CD4-positive, alpha-beta T cell treated with Interleukin-1 beta for 1 hour (primary cell): ENCODE measurements at places on chromosomes 2 and 18.

- no peak for DNase-seq
Observed at GRCh38 chr2:100791936-100792308, 28.0 kb upstream of the NPAS2 start.

- DNase-seq = no peak
Observed at GRCh38 chr2:939936-940601, 10.6 kb upstream of the SNTG2 start.

DNA sequence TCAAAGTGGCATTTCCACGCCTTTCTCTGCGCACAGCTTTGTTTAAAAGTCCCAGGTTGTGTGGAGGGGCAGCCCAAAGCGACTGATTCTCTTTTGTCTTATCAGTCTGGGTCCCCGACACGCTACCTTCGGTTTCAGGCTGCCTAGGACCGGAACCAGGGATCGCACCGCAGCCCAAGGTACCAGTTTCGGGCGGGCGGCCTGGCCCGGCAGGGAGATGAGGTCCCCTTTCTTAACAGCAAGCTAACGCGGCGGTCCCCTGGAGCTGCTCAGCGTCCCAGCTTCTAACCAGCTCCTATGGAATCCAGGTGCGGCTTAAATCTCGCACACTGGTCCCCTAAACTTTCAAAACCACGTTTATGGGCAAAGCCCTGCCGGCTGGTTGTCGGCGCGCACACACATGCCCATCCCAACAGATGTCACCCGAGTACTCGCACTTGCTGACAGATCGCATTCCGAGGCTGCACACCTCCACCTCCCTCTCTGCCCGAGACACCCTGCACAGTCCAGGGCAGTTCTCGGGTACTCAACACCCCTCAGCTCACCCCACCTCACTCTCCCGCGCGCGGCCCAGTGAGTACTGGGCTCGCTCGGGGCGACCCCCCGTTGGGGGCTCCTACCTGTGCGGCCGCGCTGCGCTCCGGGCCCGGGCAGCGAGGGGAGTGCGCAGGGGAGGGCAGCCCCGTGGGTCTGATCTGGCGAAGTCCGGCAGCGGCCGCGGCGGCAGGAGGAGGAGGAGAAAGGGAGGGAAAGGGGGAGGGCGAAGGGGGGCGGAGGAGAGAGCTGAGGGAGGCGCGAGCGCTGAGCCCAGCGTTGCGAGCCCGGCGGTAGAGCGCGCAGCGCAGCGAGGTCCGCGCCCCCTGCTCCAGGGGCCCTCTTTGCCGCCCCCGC, at the start of gene EFEMP1:
Gene EFEMP1 (minus strand): TSS at position 692 of the 891 bp plus-strand sequence. CDS start 1,342 bp downstream, outside the sequence.
- DNase-seq = no peak

DNA sequence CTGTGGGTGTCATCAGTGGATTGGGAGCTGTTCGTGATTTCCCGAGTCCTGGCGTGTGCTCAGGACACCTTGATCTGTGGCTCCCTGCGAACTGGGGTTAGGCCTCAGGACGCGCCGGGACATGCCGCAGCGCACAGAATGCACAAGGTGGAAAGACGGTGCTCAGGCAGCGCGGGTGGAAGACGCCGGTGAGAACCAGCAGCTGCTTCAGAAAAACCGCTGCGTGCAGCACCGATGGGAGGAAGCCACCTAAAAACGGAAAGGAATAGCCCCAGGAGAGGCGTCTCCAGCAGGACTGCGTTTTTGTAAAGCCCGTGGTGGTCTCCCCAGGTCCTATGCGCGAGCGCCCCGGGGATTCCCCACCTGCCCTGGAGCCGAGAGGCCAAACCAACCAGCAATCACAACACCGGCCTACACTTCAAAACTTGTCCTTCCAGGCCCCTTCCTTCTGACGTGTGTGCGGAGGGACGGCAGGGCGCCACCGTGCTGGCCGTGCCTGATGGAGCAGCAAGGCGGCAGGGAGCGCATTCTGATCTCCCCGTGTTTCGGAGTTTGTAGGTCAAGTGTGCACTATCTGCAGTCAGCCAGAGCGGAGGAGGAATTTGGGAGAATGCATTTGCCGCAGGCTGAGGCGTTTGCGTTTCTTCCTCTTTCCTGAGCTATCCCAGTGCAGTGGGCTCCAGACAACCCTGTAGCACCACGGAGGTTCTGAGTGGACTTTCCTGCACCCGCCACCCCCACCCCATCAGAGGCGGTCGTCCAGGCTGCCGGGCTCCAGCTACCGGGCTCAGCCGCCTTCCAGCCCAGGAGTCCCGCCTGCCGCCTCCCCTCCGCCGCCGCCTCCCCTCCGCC, 32.2 kb downstream of the RTP5 start:
- DNase-seq = no peak

DNA sequence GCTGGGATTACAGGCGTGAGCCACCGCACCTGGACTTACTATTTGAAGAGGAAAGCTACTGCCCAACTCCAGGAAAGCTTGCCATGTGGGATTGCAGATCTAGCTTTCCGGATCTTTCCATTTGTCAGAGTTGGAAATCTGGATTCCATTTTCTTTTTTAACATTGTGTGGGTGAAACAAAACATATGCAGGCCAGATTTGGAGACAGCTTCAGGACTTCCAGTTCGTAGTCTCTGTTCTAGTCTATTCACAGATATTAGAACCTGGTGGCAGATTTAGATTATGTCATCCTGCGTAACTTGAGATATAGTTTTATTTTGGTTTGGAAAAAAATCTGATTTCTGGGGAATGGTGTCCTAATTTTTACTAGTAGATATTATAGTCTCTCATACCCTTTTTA, 70.5 kb downstream of the ZNF236 start:
- no peak for DNase-seq

- no peak for DNase-seq
Observed at GRCh38 chr2:11683966-11684365, 14.0 kb upstream of the NTSR2 start.

DNA sequence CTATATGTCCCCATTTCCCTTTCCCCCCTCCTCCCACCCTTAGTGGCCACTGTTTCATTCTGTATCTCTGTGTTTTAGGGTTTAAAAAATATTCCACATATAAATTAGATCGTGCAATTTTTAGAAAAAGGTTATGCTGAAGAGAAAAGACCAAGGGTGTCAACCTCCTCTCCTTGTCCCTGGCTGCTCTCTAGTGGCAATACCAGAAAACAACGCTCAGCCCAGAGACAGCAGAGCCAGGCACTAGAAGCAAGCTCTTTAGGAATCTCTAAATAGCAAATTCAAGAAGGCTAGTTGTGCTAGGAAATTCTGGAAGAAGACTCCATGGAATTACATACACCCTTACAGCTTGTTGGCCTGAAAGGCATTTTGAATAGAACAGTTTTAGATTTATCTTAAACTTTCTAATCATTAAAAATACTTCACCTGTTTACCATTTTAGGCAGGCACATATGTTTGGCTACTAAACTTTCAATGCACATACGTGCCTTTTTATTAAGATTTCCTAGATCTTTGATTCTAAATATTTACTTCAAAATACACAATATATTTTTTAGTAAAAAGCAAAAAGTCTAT, 35.1 kb upstream of the RASGRP3 start:
- peak; percentile 5 for DNase-seq

- DNase-seq = no peak
Observed at GRCh38 chr2:27092696-27093429, 6.3 kb downstream of the KHK start.

GRCh38 chr2:57534358-57534757, 512.2 kb upstream of the VRK2 start:
- DNase-seq = no peak

GRCh38 chr2:233706720-233707119, 6.0 kb upstream of the UGT1A5 start:
- no peak for DNase-seq

- DNase-seq = no peak
Observed at GRCh38 chr18:51884039-51884438, 456.0 kb upstream of the DCC start.

GRCh38 chr2:236282406-236282805, 18.2 kb upstream of the ASB18 start:
- no peak for DNase-seq

- no peak for DNase-seq
Observed at GRCh38 chr18:50627594-50628532, 68.0 kb downstream of the MAPK4 start.

DNA sequence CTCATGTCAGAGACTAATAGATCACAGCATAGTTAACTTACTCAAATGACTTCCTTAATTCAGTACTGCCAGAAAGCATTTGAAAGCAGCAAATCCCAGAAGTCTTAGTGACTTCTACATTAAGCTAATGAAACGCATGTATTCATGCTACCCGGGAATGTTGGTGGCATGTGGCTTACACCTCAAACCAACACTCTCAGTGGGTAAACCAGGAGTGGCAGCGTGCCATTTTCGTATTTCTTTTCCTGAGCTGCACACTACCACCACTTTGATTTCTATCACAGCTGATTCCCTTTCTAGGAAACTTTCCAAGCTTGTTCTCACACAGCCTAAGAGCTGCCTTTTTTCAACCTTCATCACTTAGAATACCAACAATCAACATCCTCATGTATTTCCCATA, 646.6 kb downstream of the NRXN1 start:
- DNase-seq = no peak

DNA sequence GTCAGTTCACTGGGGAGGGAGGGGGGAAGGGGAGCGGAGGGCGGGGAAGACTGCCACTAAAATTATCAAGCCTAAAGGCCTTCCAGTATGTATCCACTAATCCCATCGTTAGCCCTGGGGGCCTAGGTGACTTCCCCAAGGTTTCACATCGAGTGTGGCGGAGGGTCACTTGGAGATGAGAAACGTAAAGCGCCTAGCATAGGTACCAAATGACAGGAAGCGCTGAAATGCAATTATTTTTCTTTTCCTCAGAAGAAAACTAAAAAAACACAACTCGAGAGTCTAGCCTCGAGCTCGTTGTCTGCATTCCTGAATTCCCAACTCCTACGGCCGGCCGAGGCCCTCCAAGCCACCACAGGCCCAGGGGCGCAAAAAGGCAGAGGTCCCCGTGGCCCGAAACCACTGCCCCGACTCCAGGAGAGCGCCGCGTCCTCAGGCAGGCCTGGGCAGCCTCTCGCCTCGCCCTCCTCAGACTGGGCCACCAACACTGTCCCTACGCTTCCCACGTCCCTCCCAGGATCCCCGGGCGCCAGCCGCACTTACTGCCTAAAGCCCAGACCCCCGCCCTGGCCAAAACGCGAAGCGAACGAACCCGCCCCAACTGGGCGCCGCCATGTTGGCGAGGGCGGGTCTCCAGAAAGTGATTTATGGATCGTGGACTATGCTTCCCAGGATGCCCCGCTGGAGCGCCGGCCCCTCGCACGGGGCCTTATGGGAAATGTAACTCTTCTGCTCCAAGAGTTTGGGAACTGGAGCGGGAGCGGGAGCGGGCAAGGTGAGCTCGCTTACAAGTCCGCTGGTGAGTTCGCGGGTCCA, at the start of gene USP40:
Gene USP40 (minus strand): TSS at position 642 of the 816 bp plus-strand sequence. CDS start 1,228 bp downstream, outside the sequence.
- DNase-seq = peak; percentile 48

DNA sequence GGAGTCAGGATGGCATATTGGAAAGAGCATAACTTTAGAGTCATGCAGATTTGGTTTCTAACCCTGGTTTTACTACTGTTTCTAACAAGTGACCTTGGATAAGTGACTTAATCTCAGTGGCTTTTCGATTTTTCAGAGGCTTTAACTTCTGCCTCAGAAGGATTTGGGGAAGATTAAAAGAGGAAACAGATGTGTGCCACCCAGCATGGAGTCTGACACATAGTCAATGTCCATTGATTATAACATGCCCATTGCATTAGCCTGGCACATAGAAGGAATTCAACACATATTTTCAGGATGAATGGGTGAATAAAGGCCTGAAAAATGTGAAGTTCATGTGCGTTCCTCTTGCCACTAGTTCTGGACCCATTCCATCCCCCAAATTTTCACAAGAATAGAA, 438.2 kb downstream of the EPHA4 start:
- DNase-seq = no peak

GRCh38 chr2:241443486-241444223, 64.7 kb downstream of the STK25 start:
- peak; percentile 83 for DNase-seq

DNA sequence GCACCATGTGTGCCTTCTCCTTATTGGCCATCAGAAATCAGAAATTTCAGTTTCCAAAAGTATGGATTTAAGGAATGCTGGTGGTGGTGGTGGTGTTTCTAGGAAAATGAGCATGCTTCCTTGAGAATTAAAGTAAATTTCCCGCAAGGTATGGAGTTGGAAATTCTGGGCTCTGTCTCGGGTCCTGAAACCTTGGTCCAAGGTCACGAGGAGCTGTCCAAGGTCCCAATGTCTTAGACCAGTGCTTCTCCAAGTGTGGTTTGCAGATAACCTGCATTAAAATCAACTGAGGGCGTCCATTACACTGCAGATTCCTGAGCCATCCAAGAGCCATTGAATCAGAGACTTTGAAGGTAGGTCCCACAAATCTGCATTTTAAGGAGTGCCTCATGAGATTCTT, 210.9 kb upstream of the PKDCC start:
- no peak for DNase-seq

DNA sequence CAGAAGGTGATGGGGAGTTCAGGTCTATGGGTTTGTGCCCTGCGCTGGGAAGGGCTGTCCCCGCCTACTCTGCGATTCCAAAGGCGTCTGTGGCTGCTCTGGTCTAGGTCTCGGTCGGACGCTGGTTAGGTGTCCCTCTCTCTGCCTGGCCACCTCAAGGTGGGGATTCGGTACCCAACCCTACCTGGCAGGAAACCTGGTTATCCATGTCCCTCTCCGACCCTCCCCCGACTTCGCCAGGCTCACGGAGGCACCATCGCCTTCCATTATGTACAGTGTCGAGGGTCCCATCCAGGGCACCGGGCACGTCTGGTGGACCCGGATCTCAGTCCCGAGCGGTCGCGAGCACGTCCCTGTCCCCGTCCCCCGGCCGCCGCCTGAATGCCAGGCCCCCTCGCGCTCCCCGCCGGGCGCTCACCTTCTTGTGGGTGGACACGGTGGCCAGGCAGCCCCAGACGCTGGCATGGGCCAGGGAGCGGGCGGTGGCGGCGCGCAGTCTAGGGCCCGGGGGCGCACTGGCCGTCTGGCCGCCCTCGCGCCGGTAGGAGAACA, 628 bp downstream of the CREG2 start:
- DNase-seq = no peak

- no peak for DNase-seq
Observed at GRCh38 chr18:379681-380330, 112.0 kb upstream of the THOC1 start.

DNA sequence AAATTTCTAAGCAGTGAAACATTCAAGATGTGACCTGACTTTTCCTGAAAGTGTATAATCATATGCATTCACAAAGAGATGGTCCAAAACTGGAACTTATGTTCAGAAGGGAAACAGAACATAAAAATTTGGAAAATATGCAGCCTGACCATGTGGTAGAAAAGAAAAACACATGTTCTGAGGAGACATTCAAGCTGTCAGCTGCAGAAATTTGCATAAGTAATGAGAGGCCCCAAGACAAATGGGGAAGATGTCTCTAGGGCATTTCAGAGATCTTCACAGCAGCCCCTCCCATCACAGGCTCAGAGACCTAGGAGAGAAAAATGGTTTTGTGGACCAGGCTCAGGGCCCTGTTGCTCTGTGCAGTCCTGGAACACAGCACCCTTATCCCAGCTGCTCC, 123.8 kb downstream of the RPIA start:
- DNase-seq = no peak

DNA sequence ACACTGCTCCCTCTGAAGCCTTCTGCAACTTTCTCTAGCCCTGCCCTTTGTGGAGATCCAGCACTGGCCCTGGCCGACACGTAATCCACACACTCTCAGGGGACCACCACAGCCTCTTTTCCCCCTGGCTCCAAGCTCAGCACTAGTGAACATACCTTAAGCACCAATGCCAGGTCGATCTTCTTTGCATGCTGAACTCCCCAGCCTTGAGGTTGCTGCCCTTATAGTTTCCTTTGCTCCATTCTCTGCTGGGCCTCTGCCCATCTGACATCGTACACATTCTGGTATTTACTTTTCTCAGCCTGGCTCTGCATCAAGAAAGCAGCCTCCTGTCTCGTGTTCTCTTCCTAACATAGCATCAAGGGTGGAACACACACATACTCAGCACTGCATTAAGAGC, 361.5 kb downstream of the LPIN1 start:
- no peak for DNase-seq
